Right hindlimb (tissue), 1 donor: ENCODE measurements at places on chromosomes 5 and 9.

DNA sequence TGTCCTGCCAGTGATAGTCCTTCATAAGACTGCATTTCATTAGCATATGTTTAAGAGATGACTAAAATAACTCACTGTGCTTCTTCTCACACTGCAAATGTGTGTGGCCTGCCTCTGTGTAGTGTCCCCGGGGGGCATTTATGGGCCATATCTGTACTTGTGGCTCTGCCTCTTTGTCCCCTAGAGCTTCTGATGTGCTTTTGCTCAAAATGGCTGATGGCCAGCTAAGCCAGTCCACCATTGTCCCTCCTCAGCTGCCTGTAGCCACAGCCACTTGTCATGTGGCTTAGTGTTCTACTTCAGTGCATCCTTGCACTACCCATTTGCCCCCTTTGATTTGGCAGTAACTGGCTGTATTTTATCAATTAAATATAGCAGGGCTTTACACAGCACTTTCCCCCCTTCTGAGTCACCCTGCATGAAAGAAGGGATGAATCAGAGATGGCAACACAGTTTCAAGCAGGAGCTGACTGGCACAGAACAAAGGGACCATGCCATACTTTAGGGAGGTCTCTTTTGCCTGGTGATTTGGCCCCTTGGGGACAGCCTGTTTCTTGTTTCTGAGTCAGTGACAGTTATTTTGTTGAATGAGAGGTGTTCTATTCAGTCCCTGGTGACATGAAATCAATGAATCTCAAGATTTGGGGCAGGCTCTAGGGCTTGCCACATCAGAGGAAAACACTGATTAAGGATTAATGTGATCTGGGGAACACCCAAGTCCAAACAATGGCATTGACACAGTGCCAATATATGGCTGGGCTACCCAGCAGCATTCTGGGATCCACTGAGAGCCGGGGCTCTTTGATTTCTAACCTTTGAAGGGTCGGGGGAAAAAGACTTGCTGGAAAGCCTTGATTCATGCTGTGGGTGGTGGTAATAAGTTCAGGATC, 245.5 kb downstream of the SMARCA2 start:
- no peak for DNase-seq

GRCh38 chr9:110105107-110105506, 102.9 kb downstream of the C9orf152 start:
- DNase-seq = no peak

GRCh38 chr5:67673180-67673579, 476.6 kb upstream of the CD180 start:
- DNase-seq = no peak

- no peak for DNase-seq
These were observed 200.4 kb downstream of the ARRDC3 start for GRCh38 chr5:91182763-91183162.

GRCh38 chr5:120016717-120017382, 387.5 kb downstream of the FAM170A start:
- DNase-seq = no peak

DNA sequence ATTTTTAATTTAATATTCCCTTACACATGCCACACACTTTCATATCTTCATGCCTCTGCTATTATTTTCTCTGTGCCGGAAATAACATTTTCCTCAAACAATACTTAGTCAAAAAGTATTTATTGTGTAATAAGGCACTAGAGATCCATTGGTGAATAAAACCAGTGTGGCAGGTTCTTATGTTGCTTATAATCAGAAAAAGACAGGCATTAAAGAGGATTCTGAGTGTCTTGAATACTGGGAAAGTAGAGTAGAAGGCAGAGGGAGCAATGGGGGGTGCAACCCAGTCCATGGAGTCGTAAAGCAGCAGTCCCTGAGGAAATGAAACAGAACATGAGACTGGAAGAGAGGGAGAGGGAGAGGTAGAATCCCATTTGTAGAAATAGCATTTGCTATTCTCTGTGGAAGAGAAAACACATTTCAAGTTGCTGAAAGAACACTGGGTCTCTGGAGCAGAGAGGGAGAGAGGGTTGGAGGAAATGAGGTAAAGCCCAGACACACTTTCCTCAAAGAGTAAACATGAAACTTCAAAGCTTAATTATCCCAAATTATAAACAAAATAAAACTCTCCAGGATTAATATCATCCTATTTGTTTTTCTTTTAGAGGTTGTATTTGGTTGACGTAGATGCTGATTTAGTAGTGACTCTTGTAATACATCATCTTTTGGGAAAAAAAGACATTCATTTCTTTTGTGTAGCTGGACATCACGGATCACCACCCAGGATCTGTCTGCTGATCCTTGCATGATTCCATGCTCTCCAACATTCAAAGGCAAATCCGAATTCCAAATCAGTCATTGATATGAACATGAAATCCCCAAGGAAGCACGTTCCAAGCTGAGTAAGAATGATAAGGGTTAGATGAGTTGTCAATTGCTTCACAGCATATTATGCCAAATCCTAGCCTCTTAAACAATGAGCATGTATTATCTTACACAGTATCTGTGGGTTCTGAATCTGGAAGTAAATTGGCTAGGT, 37.4 kb upstream of the GRAMD2B start:
- no peak for DNase-seq
